ENCODE measurements at places on chromosomes 6 and 20.
A peak's percentile ranks its signal among the peaks of the same experiment; 100 is the strongest.

DNA sequence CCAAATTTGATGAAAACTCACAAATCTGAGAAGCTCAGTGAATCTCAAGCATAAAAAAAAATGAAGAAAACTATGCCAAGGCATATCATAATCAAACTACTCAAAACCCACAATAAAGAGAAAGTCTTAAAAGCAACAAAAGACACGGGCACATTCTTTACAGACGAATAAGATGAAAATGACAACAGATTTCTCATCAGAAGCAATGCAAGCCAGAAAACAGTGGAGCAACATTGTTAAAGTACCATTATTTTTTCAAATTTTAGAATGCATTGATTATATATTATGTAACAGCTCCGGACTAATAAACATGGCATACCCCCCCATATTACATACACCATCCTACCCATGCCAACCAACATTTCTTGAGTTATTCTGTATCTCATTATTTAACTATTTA is 55.3 kb upstream of the INSM1 start:
- DNase-seq: no peak

DNA sequence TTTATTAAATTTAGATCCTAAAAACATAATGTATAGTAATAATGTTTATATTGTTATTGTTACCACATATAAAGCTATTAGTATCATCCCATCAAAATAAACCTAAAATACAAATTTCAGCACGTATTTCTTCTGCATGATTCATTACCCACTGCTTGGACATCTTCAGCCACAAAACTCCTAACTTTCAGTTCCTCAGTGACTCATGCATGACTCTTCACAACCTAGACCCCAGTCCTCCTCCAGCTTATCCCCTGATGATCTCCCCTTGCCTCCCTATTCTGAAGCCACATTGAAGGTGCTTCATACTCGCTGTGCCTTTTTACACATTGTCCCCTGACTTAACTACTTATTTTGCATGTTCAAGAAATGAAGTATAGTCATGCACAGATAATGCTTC is 11.2 kb upstream of the GPRC6A start:
- no peak for DNase-seq

GRCh38 chr20:16419138-16419715 is 154.0 kb downstream of the KIF16B start:
- no peak for DNase-seq

GRCh38 chr6:82863781-82864180 is 201.9 kb downstream of the UBE3D start:
- no peak for DNase-seq

GRCh38 chr6:15183979-15184378 is 61.9 kb upstream of the JARID2 start:
- DNase-seq: peak; percentile 64

DNA sequence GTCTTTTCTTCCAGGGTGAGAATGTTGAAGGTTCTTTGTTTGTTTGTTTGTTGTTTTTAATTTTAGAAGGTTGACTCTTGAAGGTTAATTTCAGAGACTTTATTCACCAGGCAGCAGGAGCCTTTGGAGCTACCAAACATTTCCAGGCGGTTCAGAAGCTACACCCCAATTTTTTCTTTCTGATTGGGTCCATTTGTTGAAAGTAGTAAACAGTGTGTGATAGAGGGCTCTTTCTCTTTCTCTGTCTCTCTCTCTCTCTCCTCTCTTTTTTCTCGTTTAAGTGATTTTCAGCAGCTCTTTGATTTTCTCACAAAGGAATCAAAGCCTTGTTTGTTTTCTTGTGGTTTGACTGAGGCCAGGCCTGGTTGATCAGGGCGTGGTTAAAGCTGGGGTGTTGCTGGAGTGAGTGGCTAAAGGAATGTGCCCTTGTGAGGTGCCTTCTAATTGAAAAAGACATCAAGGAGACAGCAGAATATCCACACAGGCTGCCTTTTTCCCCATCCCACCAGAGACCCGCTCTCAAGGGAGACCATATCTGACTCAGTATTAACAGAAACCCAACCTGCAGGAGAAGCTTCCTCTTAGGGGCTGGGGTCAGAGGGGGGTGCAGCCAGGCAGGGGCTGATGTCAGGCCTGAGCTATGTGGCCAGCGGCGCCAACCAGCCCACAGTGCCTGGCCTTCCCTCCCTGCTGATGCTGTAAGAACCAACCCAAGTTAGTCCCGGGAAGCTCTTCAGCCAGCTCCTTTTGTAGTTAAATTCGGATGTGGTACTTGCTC is 40.4 kb upstream of the NAA20 start:
- DNase-seq: no peak

DNA sequence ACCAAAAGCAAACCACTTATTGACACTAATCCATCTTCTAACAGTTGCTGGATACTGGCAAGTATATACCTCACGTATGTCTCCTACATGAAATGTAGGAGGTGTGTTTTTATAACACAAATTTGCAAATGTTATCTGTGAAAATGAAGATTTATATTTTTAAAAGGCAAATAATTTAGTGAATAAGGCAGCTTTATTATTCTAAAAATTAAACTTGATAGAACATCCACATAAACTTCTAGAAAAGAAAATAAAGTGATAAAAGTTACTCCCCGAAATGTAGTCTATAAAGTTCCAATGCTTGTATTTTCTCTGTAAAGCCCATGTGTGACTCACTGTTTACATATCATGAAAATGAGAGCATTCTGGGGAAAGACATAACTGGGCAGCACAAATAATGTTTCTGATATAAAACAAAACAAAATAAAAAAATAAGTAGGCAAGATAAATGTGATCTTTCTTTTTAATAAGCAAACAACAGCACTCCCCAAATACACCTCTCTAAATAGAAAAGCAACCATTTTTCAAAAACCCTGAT is 84.4 kb downstream of the MAP7 start:
- DNase-seq: no peak

DNA sequence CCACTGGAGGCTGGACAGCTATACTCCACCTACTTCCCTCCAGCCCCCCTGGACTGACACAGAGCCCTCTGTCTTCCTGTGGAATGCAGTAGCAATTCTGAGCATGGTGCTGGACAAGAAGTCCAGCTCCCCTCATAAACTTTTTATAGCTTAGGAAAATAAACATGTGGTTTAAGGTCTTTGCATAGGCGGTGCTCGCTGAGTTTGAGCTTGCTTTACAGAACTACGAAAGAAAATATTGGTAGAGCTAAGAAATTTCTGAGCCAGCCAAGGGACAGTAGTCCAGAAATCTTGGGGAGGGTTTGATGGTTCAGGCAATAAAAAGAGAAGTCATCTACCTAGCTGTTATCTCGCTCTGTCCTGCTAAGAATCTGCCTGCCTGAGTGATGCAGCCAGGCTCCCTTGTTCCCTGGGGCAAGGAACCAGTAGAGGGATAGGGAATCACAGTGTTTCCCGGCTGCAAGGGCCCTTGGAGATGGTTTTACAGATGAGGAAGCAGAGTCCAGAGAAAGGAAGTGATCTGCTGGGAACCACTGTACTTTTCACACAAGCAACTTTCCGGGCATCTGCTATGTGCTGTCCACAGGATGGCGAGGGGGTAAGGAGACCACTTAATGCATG is 343.4 kb downstream of the CDC5L start:
- DNase-seq: no peak

DNA sequence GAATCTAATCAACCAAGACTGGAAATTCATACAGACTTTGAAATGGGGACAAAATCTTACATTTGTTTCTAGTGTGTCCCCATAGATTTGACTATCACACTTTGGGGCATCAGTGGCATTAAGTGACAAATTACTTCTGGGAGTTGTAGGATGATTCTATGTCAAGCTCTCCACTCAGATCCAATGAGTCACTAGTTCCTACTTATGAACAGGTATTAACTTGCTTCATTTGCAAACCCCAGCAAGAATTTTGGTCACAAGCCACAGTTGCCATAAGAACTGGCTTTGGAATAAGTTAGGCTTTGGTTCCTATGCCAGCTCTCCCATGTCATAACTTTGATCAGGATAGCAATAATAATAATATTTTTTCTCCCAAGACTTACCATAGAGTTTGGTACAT is 77.6 kb upstream of the PTPRK start:
- DNase-seq: no peak

- no peak for DNase-seq
Measured at GRCh38 chr20:45038745-45039474, 62.0 kb downstream of the KCNS1 start.

DNA sequence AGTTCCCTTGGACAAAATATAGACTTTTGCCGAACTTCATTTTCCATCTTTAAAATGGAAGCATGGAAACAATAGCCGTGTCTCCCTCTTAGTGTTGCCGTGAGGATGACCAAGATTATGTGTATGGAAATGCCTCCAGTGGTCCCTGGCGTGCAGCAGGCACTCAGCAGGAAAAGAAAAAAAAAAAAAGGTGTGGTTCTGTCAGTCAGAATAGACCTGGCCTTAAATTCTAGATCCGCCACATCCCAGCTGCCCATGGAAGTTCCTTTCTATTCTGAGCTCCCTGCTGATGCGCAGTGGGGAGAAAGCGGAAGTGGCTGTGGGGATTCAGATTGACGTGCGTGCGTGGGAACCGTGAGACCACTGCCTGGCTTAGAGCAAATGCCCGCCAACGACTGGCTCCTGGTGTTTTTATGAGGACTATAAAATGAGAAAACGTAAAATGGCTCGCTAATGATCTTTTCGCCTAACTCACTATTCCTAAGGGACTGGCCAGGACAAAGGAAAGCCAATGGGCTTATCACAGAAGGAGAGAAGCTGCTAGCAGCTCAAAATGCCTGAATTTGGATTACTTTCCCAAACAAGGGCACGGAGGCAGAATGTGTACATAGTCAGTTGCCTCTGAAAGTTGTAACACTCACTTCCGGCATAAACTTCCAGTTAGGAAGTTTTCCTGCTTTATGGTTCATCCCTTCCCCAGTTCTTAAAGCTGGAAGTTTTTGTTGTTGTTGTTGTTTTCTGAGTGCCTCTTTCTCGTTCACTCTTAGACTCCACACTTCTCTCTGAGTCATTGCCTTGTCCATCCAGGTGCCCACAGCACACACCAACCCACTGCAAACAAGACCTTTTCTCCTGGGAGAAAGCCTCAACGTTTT is 11.4 kb upstream of the PDE10A start:
- DNase-seq: no peak

DNA sequence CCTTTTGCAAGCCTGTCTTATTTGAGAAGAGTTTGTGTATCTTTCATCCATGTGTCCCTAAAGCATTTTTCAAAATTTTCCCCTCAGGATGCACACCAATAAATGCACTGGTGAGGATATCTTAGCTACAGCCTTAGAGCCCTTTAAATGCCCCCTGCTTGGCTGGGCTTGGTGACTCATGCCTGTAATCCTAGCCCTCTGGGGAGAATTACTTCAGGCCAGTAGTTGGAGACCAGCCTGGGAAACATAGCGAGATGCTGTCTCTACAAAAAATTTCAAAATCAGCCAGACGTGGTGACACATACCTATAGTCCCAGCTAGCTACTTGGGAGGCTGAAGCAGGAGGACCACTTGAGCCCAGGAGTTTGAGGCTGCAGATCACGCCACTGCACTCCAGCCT is 33.8 kb upstream of the PLCB4 start:
- no peak for DNase-seq

DNA sequence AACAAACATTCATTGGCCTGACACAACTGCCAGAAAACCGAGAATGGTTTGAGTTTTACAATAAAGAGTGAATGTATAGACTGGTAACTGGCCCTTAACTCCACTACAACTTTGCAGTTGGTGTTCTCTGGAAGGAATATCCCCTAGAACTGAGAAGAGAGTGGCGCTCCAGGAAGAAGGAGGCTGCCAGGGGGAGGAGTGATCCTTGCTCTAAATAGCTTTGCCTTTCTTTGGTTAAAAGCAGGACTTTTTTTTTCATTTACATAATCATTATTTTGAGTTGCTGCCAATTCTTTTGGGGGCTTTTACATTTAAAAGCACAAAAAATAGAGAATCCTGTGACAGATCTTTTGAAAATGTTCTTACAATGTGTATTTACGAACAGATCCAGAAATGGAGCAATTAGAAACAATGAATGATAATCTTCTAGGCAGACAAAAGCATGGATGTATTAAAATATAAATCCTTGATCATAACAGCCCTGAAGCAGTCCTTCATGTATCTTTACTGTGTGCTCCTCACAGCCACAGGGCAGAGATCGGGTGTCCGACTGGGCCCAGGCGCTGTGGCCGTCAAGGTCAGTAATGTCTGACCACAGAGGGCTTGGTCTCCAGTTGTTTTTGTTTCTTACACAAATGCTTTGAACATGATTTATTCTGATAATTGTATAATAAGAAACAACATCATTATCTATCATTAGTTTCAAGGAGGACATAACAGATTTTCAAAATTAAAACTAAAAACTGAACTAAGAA is 612.2 kb downstream of the HDGFL1 start:
- DNase-seq: no peak

DNA sequence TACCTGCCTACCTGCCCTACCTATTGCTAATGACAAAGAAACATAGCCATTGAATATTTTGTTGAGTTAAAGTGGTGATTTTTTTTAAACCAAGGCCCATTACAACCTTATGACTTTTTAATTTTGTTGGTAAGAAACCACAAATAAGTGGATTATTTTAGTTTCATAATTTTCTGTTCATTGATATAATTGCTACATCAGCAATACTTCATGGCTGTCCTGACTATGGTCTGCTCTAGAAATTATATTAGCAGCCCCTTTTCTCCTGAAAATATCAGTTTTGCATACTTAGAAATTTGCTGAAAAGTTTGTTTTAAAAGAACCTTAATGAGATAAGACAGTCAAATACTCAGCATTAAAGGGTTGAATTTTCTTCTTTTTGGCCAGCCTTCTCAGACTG is 106.5 kb downstream of the HIVEP1 start:
- DNase-seq: no peak

GRCh38 chr6:17057322-17057721 is 44.5 kb upstream of the STMND1 start:
- no peak for DNase-seq

DNA sequence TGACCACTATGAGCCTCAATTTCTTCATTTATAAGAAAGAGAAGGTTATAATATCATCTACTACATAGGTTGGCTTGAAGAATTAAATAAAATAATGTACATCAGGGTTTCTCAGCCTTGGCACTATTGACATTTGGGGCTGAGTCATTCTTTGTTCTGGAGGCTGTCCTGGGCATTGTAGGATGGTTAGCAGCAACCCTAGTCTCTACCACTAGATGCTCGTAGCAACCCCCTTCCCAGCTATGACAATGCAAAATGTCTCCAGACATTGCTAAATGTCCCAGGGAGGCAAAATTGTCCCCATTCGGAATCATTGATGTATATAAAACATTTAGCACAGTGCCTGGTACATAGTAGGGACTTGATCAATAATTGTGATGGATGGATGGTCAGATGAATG is 152.1 kb downstream of the KHDC1L start:
- DNase-seq: no peak

DNA sequence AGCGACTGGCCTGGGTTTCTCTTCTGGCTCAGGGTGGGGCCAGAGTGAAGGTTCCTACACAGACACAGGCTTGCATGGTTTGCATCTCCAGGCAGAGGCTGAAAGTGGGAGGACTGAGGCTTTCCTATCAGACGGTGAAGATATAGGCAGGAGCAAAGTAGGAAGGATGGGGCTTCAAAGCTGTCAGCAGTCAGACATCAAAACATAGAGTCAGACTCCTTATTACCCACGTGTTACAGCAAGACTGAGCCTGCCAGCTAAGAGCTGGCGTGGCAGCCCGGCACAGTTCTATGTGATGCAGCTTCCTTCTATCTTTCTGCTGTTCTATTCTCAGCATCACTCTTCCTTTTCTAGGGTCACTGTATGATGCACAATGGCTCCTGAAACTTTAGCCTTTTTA is 445.1 kb downstream of the DOK5 start:
- no peak for DNase-seq

Measured in stimulated activated CD4-positive, alpha-beta T cell treated with anti-CD3 and anti-CD28 coated beads, Interleukin-1b, Interleukin-23, amount 100 ng/mL, for 48 hours (primary cell).